ENCODE measurements at places on chromosomes 2 and 18.

DNA sequence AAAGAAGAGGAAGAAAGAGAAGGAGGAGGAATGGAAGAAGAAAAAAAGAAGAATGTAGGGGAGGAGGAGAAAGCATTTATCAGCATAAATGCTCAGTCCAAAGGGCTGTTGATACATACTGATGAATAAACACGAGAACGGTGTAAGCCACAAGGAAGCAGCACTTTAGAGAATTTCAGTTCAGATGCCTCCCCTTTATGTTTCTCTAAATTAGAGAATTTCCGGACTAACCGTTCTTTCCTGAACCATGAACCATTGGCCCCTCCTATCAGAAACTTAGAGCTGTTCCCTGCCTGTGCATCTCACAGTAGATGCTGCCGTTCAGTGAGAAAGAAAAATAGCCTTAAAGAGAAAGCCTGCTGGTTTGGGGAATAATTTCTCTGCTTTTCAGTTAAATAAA lies 49.2 kb upstream of the TUBA3D start:
- no peak for DNase-seq

DNA sequence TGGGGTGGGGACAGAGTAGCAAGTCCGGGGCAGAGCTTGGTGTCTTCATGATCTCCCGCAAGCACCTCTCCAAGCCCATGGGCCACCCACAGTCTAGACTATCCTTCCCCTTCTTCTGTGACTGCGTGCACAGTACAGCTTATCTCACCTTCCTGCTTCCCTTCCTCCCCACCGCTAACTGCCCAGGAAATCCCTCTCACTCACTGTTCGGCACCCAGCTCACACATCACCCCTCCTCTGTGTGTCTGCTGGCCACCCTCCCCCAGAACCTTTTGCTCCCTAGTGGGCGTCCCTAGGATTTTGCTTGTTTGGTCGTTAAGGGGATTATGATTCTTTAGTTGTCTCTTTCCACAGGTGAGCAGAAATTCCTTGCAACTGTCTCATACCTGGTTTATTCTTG lies 31.5 kb upstream of the SMAD7 start:
- DNase-seq = no peak

DNA sequence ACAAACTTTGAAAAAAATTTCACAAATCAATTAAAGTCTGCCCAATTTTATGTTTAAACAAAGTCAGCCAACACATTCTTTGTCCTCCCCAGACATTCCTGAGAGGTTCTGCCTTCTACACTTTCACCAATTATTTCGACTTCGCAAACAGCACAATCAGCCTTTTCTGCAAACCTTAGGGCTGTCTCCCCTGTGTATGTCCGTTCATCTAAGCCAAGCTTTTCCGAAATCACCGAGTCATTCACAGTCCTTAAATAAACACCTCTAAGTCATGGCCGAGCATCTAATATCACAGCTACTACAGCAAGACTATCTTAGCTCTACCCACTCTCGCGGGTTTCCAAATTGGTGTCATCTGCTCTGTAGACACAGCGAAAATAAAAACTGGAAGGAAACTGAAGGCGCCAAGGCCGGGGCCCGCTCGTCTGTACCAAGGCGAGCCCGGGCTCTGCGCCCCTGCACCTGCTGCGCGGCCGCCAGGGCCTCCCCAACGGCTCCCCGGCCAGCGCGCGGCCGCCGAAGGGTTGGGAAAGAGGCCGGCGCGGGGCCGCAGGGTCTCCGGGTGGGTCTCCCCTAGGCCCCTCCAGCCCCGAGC lies 730 bp downstream of the ODC1 start:
- no peak for DNase-seq

- no peak for DNase-seq
Measured at GRCh38 chr2:32258242-32258641, 6.4 kb downstream of the NLRC4 start.

GRCh38 chr2:237147317-237147716 lies 61.6 kb downstream of the COPS8 start:
- no peak for DNase-seq

DNA sequence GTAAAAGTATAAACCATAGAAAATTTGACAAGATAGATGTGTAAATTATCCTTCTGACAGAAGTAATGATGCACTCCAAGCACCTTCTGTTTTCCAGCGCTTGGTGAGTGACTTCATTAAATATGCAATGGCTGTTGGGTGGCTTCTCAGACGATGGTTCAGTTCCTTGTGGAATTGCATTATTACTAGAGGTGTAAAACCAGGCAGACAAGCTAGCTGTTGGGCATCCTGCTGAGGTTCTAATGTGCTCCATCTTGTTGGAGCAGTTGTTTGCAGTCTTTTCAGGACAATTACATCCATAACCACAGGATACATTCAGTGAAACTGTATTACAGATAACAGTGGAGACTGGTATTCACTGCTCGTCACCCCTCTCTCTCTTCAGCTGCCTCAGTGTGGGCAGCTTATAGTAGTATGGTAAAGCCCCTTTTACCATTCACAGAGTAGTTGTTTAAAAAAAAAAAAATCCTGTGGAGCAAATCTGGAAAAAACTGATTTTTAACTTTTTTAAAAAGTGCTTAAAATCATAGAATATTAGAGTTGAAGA lies 143.5 kb downstream of the AGPS start:
- no peak for DNase-seq

GRCh38 chr2:60485055-60485454 lies 68.4 kb downstream of the BCL11A start:
- no peak for DNase-seq

GRCh38 chr2:230790981-230791380 lies 73.8 kb upstream of the ITM2C start:
- no peak for DNase-seq

- DNase-seq = no peak
Measured at GRCh38 chr2:85312404-85312803, 15.4 kb downstream of the TGOLN2 start.

DNA sequence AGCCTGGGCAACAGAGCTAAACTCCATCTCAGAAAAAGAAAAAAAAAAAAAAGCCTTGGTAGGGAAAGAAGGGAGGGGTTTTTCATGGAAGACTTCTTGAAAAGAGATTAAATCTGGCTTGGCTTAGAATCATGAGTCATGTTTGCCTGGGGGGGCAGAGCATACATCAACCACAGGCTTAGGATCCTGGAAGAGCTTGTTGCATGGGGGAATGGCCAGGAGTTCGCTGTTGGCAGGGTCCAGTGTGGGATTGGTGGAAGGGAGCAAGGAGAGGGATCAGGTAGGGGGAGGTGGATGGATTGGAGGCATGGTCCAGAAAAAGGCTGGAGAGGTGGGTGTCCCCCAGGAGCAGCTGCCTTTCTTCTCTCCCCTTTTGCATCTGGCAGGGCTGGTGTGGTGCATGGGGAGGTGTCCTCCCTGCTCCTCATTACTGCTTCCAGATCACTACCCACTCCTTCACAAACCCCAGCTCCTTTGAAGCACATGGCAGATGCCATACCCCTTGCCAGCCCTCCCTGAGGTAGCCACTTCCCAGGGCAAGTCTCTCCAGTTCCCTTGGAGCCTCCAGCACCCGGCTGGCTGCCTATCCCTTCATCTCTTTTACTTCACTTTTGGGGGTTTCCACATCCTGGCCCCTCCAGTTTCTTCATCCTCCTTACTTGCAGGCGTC lies 2.5 kb downstream of the ARMC9 start:
- DNase-seq = no peak

- no peak for DNase-seq
Measured at GRCh38 chr2:188238386-188238785, 53.3 kb upstream of the GULP1 start.

GRCh38 chr2:213129311-213129710 lies 22.1 kb downstream of the IKZF2 start:
- no peak for DNase-seq

- no peak for DNase-seq
Measured at GRCh38 chr2:235706506-235706905, 212.7 kb downstream of the AGAP1 start.

GRCh38 chr2:238875471-238876231 lies 27.8 kb downstream of the TWIST2 start:
- DNase-seq = no peak

DNA sequence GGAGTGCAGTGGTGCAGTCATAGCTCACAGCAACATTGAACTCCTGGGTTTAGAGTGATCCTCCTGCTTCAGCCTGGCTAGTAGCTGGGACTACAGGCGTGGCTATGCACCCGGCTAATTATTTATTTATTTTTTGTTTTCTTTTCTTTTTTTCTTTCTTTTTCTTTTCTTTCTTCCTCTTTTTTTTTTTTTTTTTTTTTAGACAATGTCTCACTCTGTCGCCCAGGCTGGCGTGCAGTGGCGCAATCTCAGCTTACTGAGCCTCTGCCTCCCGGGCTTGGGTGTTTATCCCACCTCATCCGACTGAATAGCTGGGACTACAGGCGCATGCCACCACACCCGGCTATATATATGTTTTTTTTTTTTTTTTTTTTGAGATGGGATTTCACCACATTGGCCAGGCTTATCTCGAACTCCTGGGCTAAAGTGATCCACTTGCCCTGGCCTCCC lies 1.4 kb upstream of the ANXA4 start:
- DNase-seq = no peak

DNA sequence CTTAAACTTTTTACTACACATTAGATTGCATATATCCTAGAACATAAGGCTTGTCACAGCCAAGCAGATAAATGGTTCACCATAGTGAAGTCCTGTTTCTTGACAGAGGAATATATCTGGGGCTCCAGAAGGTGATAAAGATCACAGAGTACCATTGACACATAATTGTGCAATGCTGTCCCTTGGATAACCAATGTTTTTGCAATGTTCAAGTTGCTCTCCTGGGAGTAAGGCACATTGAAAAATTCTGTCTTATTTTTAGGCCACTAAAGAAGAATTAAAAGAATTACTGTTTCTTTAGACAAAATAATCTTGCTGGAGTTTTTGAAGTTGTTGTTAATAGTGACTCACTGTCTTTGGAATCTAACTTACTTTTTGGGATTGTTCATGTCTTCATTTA lies 1132.8 kb downstream of the LRP1B start:
- no peak for DNase-seq

DNA sequence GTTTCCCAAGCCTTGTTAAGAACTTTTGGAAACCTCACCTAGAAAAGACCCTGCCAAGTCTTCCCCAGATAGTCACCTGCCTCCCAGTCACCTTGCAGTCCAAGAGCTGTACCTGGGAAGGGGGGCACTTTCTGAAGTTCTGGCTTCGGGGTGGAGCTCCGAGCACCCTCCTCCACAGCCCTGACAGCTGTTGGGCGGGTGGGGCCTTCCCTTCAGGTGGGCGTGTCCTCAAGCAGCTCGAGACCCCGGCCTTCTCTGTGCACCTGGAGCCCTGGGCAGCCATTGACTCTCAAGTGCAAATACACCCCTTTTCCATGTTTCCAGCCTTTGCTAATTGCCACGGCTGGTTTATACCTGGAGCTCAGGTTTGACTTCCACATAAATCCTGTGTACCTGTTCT lies 37.0 kb upstream of the IGFBP5 start:
- no peak for DNase-seq
